ENCODE measurements at places on chromosomes 5 and 9. TPM values are rescaled to one million over a fixed set of nuclear protein-coding genes. Genes with fewer than 3 reads are reported as not detected.

- no peak for ATAC-seq
Observed at GRCh38 chr5:176817841-176818377, 7.5 kb downstream of the UNC5A start.

- ATAC-seq = no peak
Observed at GRCh38 chr5:76787237-76787636, 31.6 kb upstream of the F2RL1 start.

DNA sequence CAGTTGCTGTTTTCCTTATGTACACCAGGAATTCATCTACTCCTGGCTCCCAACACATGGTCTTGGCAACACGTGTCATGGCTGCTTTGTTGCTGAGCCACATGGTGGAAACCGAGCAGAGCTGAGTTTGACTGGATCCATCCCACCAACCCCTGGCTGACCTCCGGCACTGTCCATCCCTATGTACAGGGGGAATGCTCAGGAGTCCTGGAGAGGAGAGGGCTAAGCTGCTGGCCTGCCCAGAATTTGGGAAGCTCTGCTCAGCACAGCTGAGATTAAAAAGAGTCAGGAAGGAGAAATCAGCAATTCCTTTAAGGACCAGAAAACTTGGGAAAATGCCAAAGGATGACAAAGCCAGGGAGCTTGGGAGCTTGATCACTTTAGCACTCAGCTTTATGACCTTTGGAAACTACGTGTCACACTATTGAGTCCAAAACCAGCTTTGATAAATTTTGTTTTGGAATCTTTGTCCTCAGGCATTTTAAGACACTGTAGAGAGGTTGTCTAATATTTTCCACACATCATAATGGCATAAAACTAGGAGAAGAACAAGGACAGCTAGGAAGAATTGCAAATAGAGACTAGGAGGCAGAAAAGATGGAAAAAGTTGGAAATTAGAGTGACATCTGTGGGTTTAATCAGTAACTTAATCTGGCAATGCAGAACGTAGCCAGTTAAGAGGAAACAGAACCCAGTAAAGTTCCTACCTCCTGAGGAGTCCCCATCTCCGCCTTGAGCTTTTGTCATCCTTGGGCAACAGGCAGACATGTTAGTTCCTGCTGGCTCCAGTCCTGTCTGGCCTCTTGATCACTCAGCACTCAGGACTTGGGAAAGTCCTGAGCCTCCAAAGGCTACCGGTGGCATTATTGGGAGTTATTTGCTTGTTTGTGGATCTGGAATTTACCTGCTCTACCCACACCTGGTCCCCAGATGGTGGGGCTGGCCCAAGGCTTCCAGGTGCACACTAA lies 62.5 kb upstream of the PLPP1 start:
- ATAC-seq = peak; percentile 77

GRCh38 chr5:154740483-154740882 lies 14.7 kb upstream of the LARP1 start:
- ATAC-seq = peak; percentile 64

- no peak for ATAC-seq
Observed at GRCh38 chr5:82586181-82586580, 308.0 kb upstream of the RPS23 start.

DNA sequence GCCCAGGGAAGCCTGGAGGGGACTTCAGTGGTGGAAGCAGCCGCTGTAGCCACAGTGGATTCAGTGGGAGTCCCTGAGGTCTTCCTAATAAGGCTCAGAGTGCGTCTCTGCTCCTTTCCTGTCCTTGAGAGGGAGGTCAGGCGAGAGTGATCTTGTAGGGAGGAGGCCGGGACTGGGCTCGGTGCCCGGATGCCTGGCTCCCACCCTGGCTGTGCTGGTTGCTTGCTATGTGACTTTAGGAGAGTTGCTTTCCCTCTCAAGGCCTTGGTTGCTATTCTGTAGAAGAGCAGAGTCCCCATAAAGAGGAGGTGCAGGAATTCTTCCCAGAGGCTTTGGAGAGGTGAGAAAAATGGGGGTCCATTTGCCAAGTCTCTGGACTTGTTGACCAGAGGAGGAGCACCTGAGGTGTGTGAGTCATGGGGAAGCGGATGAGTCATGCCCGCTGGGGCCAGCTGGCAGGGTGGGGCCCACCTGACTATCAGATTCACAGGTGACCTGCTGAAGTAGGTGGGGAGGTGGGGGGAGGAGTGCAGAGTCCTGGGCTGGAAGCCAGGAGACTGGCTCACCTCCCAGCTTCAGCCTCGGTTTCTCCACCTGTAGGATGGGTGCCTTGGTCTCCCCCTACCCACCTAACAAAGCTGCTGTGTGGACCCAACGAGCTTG lies 13.8 kb downstream of the GSN start:
- peak; percentile 84 for ATAC-seq

GRCh38 chr9:99474186-99474585 lies 252.1 kb downstream of the SEC61B start:
- ATAC-seq = no peak

DNA sequence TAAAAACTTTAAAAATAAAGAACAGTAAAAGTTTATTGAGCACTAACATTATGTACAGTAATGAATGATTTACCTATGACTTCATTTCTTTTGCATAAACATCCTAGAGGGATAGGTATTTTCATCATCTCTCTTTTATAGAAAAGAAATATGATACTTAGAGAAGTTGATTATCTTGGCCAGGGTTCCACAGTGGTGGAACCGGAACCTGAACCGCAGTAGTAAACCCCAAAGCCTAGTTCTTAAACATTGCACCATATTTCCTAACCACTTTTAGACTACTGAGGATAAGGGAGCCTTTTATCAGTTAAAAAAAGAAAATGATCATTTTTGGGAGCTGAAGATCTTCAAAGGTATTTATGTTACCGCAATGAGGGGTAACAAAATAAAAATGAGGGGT lies 205.7 kb upstream of the SGCD start:
- ATAC-seq = no peak

DNA sequence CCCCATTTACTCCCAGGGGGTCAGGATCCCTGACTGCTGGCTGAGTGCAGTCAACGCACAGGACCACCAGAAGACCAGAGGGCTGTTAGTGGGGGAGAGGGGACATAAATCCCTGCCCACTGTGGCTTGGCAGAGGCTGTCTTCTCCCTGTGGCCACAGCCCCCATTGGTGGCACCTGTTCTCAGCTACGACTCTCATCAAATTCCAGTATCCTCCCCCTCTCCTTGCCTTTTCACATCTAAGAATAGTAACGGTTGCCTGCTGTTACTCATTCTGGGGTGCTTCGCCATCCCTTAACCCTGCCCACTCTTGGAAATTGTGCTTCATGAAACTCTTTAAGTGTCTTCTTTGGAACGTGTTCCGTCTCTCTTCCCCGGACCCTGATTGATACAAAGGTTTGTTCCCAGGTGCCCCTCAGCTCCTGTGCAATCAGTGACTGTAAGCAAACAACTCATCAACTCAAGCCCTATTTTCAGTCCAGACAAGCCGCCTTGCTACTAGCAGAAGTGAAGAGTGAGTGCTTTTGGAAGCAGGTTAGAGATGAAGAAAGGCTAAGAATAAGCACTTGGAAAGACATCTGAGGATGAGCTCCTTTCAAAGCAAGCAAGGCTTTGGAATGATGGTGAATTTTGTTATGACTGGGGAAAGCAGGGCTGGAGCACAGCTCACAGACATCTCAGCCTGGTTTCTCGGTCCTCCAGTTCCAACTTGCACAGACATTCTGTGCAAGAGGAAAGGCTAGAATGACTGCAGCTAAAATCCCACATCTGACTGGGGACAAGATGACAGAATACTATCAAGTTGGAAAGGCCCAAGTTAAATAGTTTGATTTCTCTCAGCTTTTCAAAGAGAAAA lies 22.9 kb upstream of the DENND1A start:
- no peak for ATAC-seq

DNA sequence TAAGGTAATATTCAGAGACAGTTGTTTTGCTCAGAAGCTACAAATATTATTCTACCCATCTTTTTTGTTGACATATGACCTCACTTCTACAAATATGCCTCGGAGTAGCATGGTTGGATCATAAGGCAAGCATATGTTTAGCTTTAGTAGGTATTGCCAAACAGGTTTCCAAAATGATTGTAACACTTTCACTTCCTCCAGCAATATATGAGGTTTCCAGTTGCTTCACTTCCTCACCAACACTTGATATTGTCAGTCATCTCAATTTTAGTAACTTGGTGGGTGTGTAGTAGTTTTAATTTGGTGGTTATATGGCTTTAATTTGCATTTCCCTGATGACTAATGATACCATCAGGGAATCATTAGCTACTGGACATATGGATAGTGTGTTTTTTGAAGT lies 46.7 kb downstream of the TNFSF8 start:
- ATAC-seq = peak; percentile 83

GRCh38 chr9:127172066-127172707 lies 49.8 kb upstream of the ANGPTL2 start:
- no peak for ATAC-seq

GRCh38 chr9:136078498-136079011 lies 16.5 kb downstream of the NACC2 start:
- no peak for ATAC-seq

- ATAC-seq = peak; percentile 50
Observed at GRCh38 chr9:132798817-132799790, 79.0 kb downstream of the AK8 start.

GRCh38 chr5:132473019-132473531 lies 17.5 kb downstream of the IRF1 start:
- ATAC-seq = peak; percentile 63

DNA sequence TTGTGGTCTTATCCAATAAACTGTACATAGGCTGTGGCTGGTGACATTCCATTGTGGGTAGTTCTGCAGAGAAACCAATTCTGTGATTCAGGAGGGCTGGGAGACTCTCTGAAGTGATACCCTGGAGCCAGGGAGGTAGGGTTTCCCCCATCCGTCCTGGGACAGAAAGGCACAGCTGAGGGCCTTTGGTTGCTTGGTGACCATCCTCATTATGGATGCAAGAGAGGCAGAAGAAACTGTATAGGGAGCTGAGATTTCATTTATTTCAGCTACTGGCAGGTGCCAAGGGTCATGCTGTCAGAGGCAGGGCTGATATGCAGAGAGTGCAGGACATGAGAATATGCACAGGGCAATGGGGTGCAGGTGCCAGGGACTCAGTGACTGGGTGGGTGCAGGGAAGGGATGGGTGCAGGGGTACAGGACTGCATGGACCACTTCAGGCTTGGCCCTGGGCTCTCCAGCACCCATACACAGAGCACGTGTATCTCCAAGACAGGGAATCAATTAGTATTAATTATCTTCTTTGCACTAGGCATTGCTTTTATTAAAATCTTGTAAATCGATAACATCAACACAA lies 236.5 kb downstream of the ICE1 start:
- ATAC-seq = no peak

DNA sequence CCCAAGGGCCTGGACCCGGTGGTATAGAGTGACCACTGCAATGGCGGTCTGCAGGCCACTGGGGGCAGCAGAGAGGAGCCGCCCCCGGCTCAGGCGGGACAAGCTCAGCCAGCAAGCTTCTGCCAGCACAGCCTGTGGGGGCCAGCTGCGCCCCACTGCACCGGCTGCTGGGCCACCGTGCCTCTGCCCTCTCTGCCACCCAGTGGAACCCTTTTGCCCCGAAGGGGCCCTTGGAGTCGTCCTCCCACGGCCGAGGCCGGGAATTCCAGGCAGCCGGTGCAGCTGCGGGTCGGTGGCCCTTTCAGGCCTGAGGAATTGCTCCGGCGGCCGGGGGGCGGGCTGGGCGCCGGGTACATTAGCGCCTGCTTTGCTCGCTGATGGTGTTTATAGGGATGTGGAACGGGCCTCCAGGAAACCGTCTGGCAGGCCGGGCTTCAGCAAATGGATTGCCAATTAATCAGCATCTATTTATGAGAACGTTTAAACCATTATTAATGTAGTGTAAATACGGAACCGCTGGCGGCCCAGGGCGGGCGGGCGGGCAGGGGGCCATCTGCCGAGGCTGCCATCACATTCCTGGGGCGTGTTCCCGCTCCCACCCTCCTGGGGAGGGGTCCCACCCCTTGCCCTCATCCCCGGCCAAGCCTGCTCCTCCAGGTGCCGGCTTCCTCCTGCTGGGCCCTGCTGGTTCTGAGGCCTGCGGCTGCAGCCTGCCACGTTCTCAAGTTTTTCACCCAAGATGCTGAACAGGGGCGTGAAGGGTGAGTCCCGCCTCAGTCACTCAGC lies 127.4 kb downstream of the BARX1 start:
- peak; percentile 50 for ATAC-seq

DNA sequence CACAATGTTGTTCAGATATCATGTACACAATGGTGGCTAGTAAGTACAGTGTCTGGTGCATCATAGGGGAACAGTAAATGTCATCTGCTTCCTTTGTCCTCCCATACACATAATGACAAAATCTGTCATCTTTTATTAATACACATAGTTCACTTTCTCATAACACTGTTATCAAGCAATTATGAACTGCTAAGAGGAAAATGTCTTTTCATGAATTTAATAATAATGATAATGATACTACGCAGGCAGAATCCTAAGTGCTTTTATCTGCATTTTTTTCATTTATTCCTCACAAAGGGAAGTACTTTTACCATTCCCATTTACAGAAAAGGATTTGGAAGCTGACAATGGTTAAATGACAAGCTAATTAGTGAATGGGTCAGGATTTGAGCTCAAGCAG lies 35.7 kb downstream of the DPYSL3 start:
- no peak for ATAC-seq

DNA sequence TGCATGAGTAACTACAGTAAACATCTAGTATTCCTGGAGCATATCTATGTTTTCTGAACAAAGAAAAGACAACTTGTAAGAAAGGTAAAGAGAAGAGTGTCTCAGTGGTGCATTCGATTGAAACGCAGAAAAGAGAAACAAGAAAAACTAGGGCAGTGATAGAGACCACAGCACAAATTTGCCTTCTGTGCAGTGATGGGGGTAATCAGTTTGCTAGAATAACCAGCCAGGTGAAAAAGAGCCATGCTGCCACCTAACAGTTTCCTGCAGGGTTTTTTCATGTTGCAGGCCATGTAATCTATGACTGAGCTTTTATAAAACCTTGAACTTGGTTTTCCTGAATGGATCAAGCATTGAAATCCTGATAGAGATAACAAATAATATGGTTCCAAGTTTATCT lies 198.4 kb upstream of the MEF2C start:
- ATAC-seq = no peak

DNA sequence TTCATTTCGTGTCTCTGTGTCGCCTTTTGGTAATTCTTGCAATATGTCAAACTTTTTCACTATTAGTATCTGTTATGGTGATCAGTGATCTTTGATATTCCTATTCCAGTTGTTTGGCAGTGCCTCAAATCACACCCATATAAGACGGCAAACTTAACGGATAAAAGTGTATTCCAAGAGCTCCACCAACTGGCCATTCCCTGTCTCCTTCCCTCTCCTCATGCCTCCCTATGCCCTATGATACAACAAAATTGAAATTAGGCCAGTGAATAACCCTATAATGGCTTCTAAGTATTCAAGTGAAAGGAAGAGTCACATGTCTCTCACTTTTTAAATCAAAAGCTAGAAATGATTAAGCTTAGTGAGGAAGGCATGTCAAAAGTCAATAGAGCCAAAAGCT lies 74.8 kb downstream of the CDK5RAP2 start:
- no peak for ATAC-seq

GRCh38 chr9:749716-750115 lies 91.8 kb upstream of the DMRT1 start:
- ATAC-seq = no peak

SHOC1 gene
- 0.56 TPM for total RNA-seq

CLIC3 gene
- 154 TPM for total RNA-seq

C1QTNF3 gene
- total RNA-seq = 1.2 TPM

IFNA10 gene
- total RNA-seq = not detected

LRRC26 gene
- total RNA-seq = 1.6 TPM

FAM81B gene
- total RNA-seq = not detected

GPR150 gene
- not detected for total RNA-seq

SPINK7 gene
- 138 TPM for total RNA-seq

BRINP1 gene
- 3.4 TPM for total RNA-seq

SPINK4 gene
- total RNA-seq = not detected

CARTPT gene
- not detected for total RNA-seq
